NAMALWA (cell line): ENCODE measurements at places on chromosomes 6 and 20.
A peak's percentile ranks its signal among the peaks of the same experiment; 100 is the strongest.

- DNase-seq: no peak
Observed at GRCh38 chr6:20540683-20541082, 6.4 kb downstream of the CDKAL1 start.

DNA sequence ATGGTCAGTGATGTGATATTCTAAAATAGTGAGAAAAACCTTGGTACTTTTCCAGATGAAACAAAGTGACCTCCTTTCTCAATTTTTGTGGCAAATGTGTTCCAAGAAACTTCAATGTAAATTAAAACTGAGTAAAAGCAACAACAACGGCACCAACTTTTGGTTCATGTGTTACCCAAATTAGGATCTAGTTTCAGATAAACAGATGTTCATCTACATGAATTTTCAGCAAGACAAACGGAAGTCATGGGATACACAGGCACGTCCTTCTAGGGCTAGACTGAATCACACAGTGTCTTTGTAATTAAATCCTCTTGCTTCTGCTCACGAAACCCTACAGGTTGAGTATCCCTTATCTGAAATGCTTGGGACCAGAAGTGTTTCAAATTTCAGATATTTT lies 915.2 kb downstream of the TFAP2A start:
- no peak for DNase-seq

GRCh38 chr6:96116674-96117073 lies 100.9 kb downstream of the FUT9 start:
- DNase-seq: peak; percentile 24

GRCh38 chr6:91879386-91879995 lies 1292.6 kb upstream of the MAP3K7 start:
- no peak for DNase-seq

- no peak for DNase-seq
Observed at GRCh38 chr6:167479301-167479700, 154.4 kb downstream of the TTLL2 start.

GRCh38 chr20:49444553-49444990 lies 37.9 kb downstream of the KCNB1 start:
- DNase-seq: no peak
